Endothelial cell (in vitro differentiated cells): ENCODE measurements at places on chromosomes 11 and 22. TPM values are rescaled to one million over a fixed set of nuclear protein-coding genes. Genes with fewer than 3 reads are reported as not detected.

PHETA2 gene
- total RNA-seq, result 3.5 TPM

DNA sequence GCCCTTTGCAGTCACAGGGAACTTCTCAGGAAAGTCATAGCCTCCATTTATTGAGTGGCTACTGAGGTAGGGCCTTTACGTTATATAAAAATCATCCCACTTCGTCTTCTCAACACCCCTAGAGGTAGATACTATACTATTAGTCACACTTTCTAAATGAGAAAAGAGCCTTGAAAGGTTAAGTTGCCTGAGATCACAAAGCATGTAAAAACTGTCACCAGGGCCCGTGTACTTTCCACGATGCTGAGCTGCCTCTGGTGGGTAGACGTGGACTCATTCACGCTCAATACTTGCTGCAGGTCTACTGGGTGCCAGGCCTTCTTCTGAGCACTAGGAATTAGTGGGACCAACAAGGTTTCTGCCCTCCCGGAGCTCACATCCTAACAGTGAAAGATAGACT, 16.3 kb downstream of the CHRDL2 start:
- no peak for DNase-seq

DNA sequence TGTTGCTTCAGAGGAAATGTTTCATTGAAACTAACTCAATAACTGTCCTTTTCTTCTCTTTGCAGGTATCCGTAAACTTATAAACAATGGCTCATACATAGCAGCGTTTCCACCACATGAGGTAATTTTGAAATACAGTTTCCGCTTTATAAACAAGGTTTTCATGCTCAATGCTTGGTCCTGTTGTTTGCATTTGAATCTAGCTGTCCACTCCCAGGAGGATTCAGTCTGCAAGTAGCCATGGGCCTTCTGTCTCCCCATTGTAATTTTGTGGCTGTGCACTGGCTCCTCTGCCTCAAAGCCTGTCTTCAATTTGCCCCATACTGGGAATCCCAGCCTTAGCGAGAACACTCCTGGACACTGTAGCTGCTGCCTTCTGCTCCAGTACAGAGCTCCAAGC, 34.7 kb downstream of the MUC15 start:
- DNase-seq, result no peak

GRCh38 chr11:1970956-1971355, 23.8 kb downstream of the MRPL23 start:
- no peak for DNase-seq

DNA sequence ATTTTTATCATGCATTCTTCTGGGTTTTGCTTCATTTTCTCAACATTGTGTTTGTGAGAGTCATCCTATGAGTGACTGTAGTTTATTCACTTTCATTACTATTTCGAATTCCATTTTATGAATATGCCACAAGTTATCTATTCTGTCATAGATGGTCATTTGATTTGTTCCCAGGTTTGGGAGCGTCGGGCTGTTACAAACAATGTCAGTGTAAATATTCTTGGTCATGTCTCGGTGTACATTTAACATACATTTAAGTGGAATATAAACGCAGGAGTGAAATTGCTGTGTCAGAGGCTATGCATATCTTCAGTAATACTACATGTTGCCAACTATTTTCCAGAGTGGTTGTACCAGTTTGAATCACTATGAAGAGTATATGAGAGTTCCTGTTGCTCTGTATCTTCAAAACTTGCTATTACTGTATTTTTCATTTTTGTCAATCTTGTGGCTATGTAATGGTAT, 2.4 kb downstream of the TRIM44 start:
- DNase-seq, result no peak

DNA sequence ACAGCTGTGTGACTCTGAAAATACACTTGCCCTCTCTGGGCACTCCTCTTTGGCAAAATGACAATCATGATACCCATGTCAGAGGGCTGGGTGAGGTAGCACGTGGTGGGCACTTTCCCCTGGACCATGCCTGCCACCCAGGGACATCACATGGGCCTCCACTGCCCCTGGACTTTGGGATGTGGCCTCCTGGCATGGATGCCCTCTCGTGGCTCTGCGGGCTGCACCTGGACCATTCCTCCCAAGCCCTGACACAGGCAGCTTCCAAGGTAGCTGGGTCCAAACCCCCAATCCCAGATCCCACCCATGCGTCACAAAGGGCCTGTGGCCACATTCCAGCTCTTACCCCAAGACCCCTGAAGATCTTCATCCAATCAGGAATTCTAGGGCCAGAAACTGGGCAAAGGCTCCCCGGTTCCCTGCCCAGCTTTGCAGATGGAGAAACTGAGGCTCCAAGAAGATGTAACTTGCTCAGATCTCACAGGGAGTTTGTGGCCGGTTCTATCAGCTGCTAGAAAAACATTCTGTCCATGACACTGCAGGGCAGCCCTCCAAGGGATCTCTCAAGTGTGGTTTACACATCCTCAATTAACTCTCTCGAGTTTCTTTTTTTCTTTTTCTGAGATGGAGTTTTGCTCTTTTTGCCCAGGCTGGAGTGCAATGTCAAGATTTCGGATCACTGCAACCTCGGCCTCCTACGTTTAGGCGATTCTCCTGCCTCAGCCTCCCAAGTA, 35.4 kb upstream of the CYB5R3 start:
- no peak for DNase-seq

GRCh38 chr11:87662287-87662686, 513.0 kb downstream of the RAB38 start:
- no peak for DNase-seq

SORL1 gene
- 4.6 TPM for total RNA-seq

LMO2 gene
- total RNA-seq, result 223 TPM

GRCh38 chr11:104620991-104621390, 277.3 kb downstream of the CASP12 start:
- no peak for DNase-seq

- DNase-seq, result no peak
Measured at GRCh38 chr11:112266410-112266778, 5.7 kb upstream of the PLET1 start.

- no peak for DNase-seq
Measured at GRCh38 chr11:17702876-17703275, 16.5 kb upstream of the MYOD1 start.

GRCh38 chr11:639332-639955, 2.4 kb downstream of the DRD4 start:
- DNase-seq, result no peak

GRCh38 chr22:49087198-49087597, 740.5 kb downstream of the BRD1 start:
- DNase-seq, result no peak

DNA sequence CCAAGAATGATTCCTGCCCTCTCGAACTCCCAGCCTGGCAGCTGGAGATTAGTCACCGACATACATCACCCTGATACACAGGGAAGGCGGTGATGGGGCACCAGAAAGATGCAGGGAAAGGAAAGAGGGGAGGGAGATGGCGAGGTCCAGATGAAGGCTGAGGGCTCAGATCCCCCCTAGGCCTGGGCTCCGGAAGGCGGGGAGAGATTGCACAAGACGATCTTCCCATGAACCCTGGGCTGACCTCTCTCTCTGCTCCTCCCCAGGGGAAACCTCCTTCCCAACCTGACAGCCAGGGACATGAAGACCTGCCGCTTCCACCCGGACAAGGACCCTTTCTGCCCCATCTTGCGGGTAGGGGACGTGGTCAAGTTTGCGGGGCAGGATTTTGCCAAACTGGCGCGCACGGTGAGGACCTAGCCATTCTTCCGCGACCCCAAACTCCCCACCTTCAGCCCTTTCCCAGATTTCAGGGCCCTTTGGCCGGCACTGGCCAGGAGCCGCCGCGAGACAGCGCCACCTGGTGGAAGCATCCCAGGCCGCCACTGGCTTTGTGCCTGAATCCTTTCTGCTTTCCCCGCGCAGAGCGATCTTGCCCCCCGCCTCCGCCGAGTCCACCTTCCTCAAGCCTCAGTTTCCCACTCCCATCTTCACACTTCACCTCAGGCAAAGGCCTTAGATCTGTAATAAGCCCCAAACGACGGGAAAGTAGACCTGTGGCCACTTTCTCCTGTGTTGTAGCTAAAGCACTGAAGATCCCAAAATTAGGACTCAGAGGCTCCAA, 11.5 kb downstream of the P2RX3 start:
- DNase-seq, result peak; percentile 85

OR52A1 gene
- total RNA-seq, result 0.03 TPM

GRCh38 chr11:100949443-100949842, 180.2 kb downstream of the PGR start:
- no peak for DNase-seq

GRCh38 chr11:121722431-121723245, 269.9 kb upstream of the SORL1-AS1 start:
- peak; percentile 72 for DNase-seq

PDGFB gene
- total RNA-seq, result 53.4 TPM

- DNase-seq, result no peak
Measured at GRCh38 chr22:30221121-30221992, 25.2 kb downstream of the LIF start.

ACR gene
- total RNA-seq, result 2.8 TPM

RBMXL2 gene
- total RNA-seq, result not detected

DNA sequence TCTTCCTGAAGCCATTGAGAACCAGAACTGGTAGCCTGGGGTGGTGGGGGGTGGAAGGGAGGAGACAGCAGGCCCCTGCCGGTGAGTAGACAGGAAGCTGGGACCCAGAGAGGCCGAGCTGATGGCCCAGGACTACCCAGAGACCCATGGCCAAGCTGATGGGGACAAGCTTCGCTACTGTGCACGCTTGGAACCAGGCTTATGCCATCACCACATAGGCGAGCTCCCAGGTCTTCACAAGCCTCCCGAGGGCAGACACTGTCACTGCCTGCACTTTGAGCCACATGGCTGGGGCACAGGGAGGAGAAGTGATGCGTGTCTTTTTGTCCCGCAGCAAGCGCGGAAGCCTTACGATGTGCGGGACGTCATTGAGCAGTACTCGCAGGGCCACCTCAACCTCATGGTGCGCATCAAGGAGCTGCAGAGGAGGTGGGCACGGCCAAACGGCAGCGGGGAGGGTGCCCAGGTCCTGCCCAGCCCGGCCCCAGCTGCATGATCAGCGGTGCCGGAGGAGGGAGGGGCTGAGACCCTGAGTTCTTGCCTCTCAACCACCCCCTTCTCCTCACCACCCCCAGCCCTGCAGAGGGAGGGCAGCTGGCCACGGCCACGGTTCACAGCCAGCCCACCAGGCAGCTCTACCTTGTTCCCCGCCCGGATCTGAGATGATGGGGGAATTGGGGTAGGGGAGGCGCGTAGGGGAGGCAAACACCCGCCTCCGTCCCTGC, 76.0 kb upstream of the KCNQ1OT1 start:
- peak; percentile 1 for DNase-seq

AMPD3 gene
- total RNA-seq, result 23.2 TPM

GRCh38 chr11:13207665-13208594, 69.7 kb upstream of the BMAL1 start:
- no peak for DNase-seq

GRCh38 chr11:23976426-23976825, 520.4 kb upstream of the LUZP2 start:
- DNase-seq, result no peak

SLC22A9 gene
- not detected for total RNA-seq

DNA sequence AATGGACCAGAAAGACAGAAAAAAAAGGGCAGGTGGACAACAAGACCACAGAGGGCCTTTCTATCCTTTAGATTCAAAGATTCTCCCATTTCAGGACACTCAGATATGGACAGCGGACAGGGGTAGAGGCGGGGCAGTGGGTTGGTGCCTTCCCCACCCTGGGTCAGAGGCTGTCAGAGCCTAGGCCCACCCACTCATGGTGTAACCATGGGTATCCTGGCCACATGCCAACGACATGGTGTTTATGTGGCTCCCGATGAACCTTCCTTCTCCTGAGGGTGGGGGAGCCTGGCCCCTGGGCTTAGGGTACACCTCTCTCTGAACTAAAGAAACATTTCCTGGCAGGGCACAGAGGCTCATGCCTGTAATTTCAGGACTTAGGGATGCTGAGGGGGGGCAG, 14.3 kb upstream of the P2RY2 start:
- no peak for DNase-seq

GRCh38 chr11:74388678-74389327, 9.4 kb downstream of the PGM2L1 start:
- DNase-seq, result peak; percentile 62

DNA sequence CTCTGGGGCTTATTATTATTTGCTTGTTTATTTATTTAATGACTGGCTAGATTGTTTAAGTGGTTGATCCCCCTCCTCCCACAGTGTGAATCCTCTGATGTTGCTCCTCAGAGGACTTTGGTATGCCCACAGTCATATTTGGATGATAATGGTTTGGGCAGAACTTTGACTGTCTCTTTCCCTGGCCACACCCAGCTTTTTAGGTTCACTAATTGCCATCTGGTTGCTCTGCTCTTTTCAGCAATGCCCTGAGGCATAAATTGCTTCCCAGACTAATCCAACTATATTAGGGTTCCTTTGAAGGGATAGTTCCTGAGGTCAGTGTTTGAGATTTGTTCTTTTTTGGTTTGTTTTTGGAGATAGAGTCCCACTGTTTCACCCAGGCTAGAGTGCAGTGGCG, 99.3 kb upstream of the RRM1 start:
- no peak for DNase-seq

PYGM gene
- total RNA-seq, result 0.26 TPM

DNA sequence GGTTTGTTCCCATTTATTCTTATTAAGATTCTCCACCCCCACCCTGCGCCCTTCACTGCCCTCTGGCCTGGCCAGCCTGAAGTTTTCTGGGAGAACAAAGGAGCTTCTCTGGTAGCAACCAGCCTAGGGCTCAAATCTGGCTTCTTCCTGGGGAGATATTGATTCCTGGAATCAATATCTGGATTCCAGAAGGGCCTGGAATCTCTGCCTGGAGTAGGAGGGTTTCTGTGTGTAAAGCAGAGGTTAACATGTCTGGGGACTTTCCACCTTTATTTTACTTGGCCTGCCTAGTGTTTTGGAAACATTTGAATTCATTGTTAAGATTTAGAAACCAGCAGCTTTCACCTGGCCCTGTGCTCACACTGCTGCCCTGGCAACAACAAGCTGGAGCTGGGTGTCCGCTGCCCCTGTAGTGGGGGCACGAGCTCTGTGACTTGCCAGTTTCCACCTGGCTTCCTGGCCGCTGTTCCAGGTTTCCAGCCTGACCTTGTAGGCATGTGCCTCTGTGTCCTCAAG, 5.5 kb downstream of the C11orf91 start:
- no peak for DNase-seq

DNA sequence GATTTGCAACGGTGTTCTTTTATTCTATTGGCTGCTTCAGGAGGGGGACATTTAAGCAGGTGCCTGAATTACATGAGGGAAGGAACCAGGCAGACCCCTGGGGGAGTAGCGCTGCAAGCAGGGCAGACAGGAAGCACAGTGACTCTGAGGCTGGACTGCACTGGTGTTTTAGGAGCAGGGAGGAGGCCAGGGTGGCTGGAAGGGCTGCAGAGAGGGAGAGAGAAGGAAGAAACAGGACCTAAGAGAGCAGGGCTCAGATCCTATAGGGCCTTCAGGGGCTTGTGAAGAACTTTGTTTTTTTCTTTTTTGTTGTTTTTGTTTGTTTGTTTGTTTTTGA, 62.5 kb upstream of the SORL1-AS1 start:
- no peak for DNase-seq
